NCI-H748 treated with DMSO at 0.1 percent for 48 hours (cell line): ENCODE measurements at places on chromosomes 2 and 18.
A peak's percentile ranks its signal among the peaks of the same experiment; 100 is the strongest.

GRCh38 chr2:38823386-38823785 lies 45.4 kb downstream of the GEMIN6 start:
- DNase-seq: no peak

DNA sequence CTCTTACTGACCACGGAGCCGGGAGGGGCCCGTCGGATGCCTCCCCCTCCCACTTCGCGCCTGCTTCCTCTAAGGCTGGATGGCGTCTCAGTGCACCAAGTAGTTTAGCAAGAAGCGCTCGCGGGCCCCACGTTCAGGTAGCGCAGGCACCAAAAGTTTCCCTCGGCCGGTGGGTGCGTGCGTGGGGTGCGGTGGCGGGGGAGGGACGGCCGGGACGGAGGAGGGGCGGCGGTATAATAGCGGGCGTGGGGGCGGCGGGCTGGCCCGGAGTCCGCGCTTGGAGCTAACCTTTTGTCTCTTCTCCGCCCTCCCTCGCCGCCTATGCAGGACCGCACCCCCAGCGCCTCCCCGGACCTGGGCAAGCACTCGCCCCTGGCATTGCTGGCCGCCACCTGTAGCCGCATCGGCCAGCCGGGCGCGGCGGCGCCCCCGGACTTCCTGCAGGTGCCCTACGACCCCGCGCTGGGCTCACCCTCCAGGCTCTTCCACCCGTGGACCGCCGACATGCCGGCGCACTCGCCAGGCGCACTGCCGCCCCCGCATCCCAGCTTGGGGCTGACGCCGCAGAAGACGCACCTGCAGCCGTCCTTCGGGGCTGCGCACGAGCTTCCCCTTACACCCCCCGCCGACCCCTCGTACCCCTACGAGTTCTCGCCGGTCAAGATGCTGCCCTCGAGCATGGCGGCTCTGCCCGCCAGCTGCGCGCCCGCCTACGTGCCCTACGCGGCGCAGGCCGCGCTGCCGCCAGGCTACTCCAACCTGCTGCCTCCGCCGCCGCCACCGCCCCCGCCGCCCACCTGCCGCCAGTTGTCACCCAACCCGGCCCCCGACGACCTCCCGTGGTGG lies 1.0 kb downstream of the SP5 start:
- peak; percentile 27 for DNase-seq

DNA sequence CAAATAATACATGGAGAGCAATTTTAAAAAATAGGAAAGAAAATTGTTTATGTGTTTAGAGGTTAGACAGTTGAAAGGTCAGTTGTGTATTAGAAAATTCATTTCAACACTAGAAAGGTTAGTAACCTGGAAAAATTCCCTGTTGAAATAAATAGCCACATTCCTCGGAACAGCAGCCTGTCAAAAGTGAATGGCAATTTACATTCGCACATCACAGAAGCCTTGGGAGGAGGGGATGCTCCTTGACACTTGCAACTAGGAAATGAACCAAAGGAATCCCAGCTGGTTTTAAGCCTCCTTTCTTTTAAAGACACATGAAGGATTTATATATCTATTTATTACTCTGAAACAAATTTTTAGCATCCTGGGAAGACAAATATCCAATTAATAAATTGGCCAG lies 653.5 kb upstream of the LRRTM4 start:
- no peak for DNase-seq

- peak; percentile 43 for DNase-seq
Observed at GRCh38 chr2:233857511-233858141, 3.3 kb upstream of the HJURP start.

- no peak for DNase-seq
Observed at GRCh38 chr2:176595986-176596385, 326.7 kb downstream of the MTX2 start.

DNA sequence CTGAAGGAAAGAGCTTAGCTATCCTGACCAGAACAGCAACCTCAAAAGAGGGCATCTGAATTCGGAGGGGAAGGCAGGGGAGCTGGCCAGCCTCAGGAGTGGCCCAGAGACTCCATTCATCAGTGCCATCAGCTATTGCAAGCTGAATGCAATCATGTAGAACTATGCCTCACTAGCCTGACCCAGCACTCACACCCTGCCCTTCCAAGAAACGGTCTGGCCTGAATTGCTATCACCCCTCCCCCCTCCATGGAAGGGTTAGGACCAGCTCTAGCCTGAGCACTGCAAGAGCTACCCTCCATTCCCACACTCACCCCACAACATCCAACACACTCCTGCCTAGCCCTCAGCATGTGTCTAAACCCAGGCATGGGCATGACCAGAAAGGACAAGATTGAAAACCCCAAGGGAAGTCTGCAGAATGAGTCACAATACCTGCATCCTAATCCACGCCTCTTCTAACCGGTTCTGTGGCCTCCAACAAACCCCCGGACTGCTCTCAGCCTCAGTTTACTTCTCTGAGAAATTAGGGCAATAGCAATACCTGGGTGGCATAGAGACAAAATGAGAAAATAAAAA lies 120.3 kb downstream of the BCL11A start:
- no peak for DNase-seq

DNA sequence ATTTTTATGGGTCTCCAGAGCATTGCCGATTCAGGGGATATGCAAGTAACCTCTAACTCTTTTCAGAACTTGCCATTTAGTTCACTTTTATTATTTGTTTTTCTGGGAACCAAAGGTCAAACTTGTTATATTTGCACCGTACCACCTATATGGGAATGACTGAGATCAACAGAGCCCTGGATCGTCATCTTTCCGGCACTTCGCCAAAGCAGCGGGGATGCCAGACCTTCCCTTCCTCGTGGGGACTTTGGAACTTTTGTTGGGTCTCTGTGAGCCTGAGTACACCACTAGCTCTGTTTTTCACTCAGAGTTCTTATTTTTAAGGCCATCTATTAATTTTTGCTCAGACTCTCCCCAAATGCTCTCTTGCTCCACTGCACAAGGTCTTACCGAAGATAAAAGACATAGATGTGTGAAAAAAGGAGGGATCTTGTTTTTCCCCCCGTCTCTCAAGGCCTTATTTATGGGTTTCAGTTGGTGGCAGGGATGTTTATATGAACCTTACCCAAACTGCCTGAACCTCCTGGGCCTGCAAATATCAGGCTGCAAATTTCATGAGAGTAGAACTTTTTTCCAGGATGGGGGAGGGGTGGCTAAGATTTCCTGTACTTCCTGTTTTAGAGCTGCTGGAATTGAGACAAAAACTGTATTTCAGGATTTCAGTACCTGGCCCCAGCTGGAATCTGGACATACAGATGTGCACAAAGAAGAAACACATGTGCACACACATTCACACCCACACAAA lies 350.3 kb downstream of the HRH4 start:
- DNase-seq: no peak

- DNase-seq: no peak
Observed at GRCh38 chr2:41865263-41865662, 182.6 kb upstream of the PKDCC start.

DNA sequence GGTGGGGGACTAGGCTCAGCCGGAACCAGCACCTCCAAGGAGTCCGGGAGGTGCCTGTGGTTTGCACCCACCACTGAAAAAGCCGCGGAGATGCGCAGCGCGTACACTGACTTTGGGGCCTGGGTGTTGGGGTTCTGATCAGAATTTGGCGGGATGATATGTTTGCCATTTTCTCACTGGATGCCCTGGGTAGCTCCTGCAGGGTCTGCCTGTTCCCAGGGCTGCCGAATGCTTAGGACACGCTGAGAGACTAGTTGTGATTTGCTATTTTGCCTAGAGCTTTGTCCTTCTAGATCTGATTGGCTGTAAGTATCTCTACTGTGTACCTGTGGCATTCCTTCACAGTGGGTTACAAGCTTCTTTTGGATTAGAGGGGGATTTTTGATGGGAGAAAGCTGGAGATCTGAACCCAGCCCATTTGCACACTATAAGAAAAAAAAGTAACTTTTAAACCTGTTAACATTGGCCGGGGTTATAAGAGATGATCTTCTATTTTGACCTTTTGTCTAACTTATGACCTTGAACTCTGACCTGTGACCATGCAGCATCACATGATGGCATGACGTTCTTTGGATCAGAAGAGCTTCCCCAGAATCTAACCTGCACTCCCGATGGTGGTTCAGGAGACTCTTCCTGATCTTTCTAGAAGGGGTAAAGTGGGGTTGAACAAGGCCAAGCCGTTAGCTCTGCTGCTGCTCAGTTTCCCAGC lies 1.6 kb downstream of the KCNE4 start:
- DNase-seq: no peak

DNA sequence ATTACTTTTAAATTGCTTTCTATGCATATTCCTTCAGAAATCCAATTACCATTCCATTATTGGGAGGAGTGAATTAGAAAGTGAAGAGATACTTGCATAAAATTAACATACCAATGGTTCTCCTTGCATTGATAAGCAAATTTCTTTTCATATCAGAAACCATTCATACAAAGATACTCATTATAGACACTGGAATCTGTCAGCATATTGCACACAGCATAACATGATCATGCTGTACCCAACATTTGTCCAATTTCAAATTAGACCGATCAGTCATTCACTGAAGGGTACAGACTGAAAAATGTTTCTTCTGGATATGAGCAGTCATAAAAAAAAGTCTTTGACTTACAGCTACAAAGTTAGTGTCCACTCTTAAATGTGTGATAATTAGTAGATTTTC lies 175.6 kb downstream of the PID1 start:
- no peak for DNase-seq

DNA sequence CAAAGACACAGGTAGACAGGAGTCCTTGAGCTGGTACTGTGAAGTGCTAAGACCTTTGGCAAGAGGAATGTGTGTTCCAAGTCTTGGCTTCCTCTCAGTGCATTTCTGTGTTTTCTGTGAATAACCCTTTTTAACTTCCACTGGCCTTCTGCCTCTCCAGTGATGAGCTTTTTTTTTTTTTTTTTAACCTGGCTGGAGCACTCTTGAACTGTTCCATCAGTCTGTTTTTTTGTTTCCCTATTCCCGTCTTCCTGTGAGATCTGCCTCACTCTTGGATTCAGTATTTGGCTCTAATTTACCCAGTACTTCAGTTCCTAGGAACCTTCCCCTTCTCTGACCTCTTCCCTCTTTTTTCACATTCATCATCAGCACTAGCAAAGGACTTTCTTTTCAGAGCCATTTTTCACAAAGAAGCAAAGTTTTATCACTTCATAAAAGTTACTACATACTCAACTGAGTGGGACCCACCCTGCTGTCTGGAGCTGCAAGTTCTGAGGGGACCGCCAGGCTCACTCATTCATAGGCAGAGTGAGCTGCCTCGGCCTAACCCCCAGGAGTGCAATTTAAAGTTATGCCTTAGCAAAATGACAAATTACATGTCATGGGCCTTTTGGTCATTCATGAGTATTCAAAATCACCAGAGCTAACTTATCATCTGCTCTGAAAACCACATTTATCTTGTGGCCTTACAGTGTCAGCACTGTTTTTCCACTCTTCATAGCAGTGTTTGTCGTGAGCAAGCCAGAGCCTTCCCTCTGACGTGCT lies 126.9 kb upstream of the DAPL1 start:
- DNase-seq: no peak

- DNase-seq: no peak
Observed at GRCh38 chr2:18398833-18399232, 161.6 kb downstream of the RDH14 start.

DNA sequence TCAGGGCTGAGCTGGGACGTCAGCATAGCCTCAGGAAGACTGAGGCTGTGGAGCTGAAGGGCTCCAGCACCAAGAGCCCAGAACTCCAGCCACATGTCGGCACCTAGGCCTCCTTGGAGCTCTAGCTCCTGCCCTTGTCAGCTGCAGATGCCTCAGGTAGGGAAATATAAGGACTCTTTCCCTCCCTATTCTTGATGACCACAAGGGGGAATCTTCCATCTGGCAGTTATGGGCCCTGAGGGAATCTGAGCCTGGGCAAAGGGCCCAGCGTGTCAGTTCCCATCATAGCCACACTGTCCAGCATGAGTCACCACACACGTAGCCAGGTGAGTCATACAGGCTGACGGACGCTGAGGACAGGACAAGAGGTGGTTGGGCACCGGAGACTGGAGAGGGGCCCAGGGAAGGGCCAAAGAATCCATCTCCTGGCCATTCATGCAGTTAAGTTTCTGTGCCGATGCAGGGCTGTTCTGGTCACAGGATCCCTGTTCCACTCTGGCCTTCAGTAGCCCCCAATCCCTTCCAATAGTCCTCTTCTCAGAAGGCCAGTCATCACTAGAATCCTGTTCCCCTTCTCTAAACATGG lies 1.8 kb downstream of the MPV17 start:
- no peak for DNase-seq

- DNase-seq: no peak
Observed at GRCh38 chr2:105395691-105396090, 3.2 kb downstream of the FHL2 start.

DNA sequence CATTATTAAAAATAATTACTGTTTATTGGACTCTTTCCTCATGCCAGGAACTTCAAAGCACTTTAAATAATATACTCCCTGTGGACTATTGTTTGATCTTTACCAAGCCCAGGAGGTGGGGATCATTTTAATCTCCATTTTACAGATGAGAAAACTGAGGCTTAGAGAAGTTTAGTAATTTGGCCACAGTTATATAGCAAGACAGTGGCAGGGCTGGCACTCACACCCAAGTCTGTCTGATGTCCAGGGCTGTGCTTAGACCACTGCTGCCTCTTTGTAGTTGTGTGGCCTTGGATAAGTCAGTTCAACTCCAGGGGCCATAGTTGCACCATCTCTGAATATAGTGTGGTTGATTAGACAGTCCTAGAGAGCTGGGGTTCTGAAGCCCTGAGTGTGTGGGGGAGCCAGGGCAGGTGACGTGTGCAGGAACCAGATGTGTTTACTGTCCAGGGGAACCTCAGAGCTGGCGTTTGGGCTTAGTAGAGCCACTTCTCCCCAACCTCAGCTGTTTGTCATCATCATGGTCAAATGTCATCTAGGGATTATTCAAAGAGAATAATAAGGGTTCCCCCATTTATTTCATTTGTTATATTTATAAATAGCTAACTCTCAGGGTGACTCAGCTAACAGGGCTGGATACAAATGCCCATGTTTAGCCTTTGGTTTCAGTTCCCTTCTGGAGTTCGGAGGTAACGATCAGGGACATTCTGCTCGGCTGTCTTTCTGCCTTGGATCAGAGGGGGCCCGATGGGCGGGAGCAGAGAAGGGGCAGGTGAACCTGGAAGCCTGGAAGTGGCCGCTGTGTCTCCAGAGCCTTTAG lies 68.0 kb downstream of the BOLA3 start:
- DNase-seq: no peak

DNA sequence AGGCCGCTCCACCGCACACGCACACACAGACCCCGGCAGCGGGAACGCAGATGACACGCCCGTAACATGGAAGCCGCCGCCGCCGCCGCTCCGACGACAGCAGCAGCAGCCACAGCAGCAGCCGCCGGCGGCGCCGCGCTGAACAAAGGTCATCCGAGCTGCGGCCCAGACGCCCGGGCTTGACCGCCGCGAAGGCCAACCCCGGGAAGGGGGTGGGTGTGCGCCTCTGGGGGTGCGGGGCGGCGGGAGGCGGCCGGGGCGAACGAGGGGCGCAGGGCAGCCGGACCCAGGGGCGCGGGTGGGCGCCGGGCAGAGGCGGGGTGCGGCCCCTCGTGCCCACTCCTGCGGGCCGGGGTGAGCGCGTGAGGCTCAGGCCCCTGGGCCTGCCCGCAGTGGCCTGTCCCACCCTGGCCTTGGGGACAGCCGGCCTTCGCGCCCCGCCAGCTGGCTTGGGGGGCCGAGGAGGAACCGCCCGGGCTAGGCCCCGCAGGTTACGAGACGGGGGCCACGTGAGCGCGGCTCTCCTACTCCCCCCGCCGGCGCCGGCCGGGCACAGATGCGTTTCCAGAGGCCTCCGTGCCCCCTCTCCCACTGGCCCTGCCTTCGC lies 1.0 kb upstream of the ZNF532 start:
- no peak for DNase-seq

GRCh38 chr2:48984922-48985321 lies 169.4 kb downstream of the FSHR start:
- DNase-seq: no peak

GRCh38 chr2:26615336-26615859 lies 25.8 kb downstream of the CIB4 start:
- DNase-seq: no peak

GRCh38 chr2:100197631-100198153 lies 55.3 kb upstream of the AFF3 start:
- DNase-seq: no peak
